Stimulated activated CD4-positive, alpha-beta T cell treated with anti-CD3 and anti-CD28 coated beads, Interleukin-15, amount 100 ng/mL, for 24 hours (primary cell): ENCODE measurements at places on chromosomes 4 and X.

DNA sequence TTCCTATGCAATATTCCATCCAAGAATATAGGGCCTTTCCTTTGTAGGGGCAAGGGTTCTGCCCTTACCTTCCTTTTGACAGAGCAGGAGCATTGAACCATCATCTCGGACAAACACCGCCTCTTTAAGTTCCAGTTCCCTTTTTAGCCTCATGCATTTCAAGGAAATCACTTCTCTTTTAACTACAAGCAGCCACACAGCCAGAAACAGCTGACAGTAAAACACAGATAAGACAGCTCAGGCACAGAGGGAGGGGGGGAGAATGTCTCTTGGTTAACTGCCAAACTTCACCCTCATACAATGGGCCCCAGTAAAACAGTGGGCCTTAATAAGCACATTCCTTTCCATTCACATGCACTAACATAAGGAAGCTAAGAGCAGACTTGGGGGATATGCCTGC, 648.3 kb downstream of the GABRG1 start:
- DNase-seq = no peak

DNA sequence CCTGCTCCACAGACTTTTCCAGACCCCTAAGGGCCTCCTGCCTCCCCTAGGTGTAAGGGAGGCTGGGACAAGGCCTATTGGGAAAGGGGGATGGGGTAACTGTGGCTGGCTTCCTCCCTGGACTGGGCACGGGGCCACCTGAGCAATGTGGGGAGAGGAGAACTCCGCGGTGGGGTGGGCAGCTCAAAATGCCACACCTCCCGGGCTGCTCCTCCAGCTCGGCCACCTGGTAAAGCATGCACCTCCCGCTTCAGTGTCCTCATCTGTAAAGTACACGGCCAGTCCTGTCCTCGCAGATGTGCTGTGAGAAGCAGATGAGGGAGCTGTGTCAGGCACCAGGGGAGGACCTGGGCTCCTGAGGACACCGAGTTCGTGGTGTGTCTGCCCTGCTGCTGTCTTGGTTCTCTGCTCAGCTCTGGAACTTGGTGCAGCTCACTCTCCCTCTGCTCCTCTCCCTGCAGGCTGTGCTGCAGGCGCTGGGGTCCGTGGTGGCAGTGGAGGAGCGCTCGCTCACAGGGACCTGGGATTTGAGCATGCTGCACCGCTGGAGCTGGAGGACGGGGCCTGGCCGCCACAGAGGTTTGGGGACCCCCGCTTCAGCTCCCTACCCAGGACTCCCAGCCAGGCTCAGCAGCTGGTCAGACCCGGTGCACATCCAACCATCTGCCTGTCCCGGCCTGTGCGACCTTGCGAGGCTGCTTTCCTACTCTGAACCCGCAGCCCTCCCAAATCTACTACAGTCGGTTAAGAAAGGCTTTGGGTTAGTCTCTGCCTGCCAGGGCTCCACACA, 20.8 kb upstream of the MRFAP1 start:
- DNase-seq = no peak

- DNase-seq = no peak
These were observed 24.4 kb upstream of the FAM47B start for GRCh38 chrX:34918091-34918736.

DNA sequence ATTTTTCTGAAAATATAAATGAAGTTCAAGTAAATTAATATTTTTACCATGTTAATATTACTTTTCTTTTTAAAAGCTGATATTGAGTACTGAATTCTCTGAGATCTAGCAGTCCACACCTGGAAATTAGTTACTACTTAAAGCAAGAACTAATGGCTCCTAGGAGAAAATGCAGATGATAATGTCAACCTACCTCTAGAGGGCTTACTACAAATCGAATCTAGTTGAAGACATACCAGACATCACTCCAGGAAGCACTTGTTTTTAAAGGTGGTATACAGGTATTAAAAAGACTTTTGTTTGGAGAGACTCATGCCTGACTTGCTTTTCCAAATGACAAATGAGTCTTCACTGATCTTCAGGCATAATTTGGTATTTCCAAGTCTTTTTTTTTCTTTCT, 516.4 kb upstream of the BOD1L1 start:
- DNase-seq = no peak

DNA sequence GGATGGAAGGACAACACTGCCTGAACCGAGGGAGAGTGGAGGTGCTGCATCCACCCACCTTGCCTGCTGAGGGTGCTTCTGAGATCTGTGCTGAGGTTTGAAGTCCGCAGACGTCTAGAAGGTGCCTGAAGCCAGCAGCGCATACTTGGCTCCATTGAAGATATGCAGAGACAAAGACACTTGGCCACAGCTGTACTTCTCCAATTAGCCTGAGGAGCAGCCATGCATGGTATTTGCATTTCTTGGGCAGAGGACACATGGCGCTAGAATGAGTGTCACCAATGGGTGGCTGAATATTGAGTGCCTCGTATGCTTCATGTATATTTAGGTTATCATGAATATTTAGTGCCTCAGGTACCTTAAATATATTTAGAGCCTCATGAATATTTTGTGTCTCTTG, 128.7 kb upstream of the ATP6AP2 start:
- no peak for DNase-seq

- no peak for DNase-seq
These were observed 19.6 kb downstream of the PGAM4 start for GRCh38 chrX:77949840-77950239.

DNA sequence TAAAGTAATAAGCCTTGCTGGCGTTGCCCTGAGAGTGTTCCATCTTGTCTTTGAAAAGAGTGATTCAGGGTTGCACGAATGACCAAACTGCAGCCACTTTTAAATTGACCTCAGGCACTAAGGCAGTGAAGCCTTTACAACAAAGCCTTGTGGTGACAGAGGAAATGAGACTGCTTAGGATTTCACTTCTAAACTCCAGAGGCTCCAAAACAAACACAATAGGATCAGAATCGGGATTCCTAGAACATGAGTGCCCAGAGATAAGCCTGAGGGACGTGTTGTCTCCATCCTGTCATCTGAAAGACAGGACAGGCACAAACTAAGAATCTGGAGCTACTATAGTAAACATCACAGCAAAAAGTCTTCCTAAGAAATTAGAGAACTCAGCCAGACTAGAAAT, 405.2 kb downstream of the PPARGC1A start:
- DNase-seq = no peak

DNA sequence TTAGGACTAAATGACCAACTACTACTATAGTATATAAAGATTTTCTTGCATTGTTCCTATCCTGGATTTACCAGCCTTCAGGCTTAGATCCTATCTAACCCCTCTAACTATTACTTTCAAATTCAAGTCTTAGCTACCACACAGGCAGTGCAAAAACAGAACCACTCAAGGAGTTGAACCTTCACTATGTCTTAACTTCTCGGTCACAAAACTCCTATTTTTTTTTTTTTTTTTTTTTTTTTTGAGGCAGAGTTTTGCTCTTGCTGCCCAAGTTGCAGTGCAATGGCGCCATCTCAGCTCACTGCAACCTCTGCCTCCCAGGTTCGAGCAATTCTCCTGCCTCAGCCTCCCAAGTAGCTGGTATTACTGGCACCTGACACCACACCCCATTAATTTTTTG, 6.3 kb upstream of the FAM200B start:
- no peak for DNase-seq

DNA sequence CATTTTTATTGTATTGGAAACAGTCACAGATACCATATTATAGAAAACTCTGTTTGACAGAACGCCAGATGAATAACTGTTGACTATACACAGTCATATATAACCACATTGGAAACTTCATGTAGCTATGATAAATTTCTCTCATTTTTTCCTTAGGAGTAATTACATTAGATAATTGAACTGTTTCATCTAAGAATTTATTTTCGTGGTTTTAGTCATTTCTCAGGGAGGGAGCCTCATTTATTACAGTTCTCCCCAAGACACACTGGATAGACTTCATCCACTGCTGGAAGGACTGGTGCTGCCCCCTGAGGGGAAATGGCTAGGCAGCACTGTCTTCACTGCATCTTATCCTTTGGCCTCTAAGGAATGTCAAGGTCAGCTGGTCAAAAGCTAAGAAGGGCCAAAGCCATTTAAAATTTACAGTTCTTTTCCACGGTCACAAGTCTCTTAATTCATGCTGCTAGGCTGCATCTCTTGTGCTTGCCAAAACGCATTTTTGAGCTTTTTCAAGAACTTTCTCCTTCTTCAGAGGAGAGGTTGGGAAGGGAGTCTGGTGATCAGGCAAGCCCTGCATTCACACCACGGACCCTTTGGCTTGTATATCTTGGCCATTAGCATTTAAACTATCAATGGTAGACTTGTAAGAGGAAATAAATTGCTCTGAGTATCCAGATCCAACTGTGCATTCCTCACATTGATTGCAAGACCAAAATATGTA, 145.1 kb downstream of the CBR4 start:
- DNase-seq = no peak

DNA sequence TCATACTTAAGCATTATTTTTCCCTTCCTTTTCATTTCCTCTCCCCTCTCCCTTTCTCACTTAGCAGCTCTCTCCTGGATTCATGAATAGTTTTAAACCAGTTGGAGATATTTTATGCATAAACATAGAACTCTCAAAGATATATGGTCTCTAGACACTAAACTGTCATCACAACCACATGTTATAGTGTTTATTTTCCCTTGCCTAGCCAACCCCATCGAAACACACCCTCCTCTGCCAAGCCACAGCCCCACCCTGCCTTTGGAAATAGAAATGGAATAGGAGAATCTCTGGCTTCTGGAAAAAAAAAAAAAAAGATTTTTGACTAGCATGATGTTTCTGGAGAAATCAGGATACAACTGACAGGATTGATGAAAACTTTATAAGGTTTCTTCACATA, 64.8 kb upstream of the RBPJ start:
- no peak for DNase-seq

DNA sequence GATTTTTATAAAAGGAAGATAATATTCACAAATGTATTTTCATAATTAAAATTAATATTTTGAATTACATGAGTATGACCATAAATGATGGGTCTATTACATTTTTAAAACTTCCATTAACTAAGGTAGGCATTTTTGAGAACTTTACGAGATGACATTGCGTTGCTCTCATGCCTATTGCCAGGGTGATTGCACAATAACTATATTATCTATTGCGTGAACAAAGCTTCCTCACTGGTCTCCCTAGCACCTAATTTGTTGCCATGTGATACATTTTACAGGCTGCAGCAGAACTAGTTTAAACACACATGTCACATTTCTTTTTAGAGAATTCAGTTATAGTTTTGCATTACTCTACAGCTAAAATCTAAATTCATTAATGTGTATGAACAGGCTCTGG, 289.7 kb upstream of the GRID2 start:
- DNase-seq = no peak

GRCh38 chrX:47638816-47639215, 9.1 kb upstream of the CFP start:
- no peak for DNase-seq

GRCh38 chr4:154277172-154277571, 214.4 kb downstream of the DCHS2 start:
- DNase-seq = no peak

GRCh38 chrX:134396174-134396573, 63.8 kb upstream of the HPRT1 start:
- no peak for DNase-seq

GRCh38 chr4:77202491-77202890, 45.5 kb downstream of the CCNG2 start:
- DNase-seq = no peak

GRCh38 chr4:169071747-169072146, 61.7 kb upstream of the CBR4 start:
- no peak for DNase-seq

GRCh38 chr4:109728385-109728784, 1.5 kb downstream of the PLA2G12A start:
- DNase-seq = no peak

GRCh38 chr4:87506974-87507701, 22.0 kb downstream of the SPARCL1 start:
- no peak for DNase-seq

DNA sequence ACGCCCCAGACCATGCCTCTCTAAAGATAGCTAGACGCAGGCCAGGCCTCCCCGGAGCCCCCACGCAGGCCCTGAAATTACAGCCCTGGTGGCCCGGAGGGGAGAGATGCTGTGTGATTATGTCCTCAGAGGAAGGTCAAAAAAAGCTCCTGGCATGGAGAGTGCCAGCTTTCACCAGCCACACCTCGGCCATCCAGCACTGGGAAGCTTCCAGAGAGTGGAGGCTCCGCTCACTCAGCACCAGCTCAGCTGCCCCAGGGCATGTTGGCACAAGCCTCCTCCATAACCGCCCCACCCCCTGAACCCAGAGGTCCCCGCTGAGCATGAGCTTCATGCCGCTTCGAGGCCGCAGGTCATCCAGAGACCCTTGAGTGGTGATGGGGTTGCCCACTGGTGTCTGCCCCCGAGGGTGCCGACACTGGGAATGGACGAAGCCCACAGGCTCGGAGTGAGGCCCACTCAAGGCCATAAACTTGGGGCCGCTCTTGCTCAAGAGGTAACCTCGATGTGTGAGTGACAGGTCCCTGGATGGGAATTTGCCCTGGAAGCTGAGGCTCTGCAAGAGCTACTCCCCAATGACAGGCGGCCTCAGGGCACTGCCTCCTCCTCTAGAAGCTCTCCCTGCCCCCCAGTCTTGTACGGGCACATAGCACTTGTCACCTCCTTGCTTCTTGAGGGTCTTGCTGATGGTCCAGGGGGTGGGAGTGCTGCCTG, 4.4 kb upstream of the BGN start:
- no peak for DNase-seq

- no peak for DNase-seq
These were observed 15.6 kb downstream of the ELF4 start for GRCh38 chrX:130094696-130095095.

GRCh38 chr4:181702864-181703495, 540.2 kb upstream of the TENM3 start:
- no peak for DNase-seq

DNA sequence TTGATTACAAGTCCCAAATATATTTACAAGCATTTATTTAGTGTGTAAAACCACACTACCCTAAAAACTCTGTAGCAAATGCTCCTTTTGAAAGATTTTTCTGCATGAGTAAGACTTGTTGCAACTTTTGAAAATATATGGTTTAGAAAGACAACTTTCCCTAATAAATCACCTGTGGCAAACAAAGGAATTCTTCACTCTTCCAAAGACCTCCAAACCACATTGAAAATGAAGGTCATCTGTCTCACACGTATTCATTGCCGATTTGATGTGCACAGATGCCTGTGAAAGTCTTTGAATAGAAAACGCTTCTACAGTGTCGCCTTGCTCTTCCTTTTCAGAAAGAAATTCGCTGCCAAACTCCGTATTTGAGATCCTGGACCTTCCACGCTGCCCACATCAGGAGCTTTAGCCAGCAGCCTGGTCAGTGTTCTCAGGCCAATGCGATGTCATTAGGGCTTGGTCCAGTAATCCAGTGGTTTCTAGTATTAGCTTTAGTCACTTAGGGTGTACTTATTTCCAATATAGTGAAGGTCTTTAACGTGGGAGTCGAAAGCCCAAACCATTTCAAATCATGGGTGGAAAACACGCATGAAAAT, 22.2 kb downstream of the SPINK2 start:
- no peak for DNase-seq
